Activated CD8-positive, alpha-beta memory T cell treated with anti-CD3 and anti-CD28 coated beads, Interleukin-2, amount 50 U/mL, for 4 hours (primary cell): ENCODE measurements at places on chromosomes 6 and 20.

DNA sequence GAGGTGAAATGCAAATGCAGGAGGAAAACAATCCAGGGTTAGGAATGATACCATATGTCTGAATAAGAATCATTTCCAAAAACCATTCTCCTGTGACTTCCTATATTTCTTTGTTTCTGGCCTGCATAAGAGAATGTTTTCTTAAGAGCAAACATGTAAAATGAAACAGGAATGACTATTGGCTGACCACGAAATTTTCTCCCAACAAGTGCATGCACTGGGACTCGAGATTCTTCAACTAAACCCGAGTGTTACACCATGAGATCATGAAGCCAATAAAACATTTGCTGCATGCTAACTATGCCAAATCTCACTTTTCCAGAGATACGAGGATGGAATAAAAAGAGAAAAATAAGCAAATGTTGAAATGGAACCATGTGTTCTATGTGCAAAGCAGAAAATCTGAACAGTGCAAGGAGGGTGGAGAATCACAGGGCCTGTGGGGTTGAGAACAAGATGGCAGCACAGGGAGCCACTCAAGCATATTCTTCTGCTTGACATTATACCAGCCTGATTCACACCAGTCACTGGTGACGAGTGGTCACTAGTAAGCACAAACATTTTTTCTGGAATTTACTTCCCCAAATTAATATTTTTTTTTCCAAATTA is 212.2 kb upstream of the FOXA2 start:
- no peak for DNase-seq

DNA sequence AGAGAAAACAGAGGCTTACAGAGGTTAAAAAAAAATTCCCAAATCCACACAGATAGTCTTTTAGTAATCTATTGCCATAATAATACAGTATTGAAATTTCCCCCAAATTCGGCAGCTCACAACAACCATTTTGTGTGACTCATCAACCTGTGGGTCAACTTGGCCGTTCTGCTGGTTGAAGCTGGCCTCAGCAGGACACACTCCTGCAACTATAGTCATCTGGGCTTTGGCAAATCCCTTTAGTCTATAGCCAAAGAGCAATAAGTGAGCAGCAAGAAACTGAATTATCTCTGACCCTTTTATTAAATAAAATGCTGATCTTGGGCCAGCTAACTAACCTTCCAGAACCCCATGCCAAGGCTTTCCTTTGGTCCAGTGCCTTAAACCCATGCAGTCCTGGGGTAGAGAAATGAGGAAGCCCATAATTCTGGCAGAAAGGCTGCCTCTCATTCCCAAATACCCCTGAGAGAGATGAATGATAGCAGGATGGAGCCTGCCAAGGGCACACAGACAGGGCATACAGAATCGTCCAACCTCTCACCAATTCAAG is 17.2 kb upstream of the SNAP25 start:
- DNase-seq, result no peak

DNA sequence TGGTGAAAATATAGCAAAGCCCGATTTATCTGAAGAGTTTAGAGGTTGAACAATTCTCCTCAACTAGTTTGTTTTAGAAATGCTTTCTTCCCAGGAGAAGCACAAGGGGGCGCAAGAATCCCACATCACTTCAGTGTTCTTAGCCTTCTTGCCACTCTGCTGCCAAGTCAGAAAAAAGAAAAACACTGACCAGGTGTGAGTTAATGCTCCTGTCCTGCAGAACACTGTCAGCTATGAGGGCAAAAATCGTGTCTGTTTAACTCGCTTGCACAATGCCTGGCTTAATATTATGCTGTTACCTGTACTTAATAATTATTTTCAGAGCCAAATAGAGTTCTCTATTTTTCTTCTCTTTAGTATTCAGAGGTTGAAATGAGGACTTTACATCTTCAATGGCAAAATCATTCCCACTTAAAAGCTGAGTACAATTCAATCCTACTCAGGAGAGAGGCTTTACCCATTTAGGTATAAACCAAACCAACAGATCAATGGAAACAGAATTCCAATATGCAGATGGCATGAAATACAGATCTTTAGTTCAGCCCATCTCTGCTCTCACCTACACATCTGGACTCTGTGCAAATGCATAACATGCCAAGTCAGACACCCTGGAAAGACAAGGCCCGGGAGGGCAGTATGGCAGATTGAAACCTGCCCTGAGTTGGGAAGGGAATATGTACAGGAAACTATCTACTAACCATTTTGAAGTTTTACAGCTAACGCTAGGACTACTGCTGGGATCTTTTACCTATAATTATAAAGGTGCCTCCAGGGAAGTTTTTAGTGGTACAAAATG is 71.4 kb upstream of the TULP1 start:
- peak; percentile 73 for DNase-seq

DNA sequence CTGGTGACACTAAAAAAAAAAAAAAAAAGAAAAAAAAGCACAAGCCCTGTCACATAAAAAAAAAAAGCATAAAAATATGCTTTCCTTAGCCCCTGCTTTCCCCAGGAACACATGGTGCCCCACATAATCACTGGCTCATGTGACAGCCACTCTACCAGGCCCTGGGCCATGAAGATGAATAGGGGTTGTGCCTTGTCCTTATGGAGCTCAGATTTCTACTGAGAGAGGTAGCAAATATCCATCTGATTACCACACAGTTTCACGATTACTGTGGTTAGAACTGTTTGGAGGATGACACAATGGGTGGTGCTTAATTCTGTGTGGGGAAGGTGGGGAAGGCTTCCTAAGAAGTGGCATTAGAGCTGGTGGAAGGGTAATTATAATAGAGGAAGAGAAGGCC is 9.3 kb downstream of the RAET1E start:
- no peak for DNase-seq

GRCh38 chr6:3340358-3340802 is 81.6 kb downstream of the PSMG4 start:
- DNase-seq, result no peak

- no peak for DNase-seq
These were observed 1.5 kb downstream of the WDR27 start for GRCh38 chr6:169700296-169700695.

DNA sequence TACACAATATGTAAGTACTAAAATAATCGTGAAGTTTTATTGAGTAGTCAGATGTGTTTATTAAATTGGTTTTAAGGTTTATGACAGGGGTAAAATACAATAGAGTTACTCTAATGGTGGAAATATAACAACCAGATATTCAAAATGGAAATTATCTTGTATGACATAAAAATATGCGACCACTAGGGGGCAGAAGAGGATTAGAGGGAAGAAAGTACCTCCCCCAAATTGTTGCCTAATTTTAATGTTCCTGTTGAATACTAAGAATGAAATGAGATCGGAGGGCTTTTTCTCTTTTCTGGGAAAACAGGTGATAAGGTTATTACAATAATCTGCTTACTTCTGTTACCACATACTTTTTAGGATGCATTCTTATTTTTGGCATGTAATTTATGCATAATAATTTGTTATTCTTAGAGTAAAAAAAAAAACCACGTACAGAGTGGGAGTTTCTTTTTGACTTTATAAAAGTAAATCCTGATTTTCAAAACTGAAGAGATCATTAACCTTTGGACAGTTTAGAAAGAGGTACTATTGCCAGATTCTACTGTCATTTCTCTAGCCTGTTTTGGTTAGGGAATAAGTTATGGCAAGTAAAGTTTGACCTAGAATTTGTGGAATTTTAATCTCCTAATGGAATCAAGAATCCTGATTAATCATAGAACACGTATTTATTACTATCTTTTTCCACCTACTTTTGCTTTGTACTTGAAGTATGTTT is 159.2 kb downstream of the CD109 start:
- no peak for DNase-seq

DNA sequence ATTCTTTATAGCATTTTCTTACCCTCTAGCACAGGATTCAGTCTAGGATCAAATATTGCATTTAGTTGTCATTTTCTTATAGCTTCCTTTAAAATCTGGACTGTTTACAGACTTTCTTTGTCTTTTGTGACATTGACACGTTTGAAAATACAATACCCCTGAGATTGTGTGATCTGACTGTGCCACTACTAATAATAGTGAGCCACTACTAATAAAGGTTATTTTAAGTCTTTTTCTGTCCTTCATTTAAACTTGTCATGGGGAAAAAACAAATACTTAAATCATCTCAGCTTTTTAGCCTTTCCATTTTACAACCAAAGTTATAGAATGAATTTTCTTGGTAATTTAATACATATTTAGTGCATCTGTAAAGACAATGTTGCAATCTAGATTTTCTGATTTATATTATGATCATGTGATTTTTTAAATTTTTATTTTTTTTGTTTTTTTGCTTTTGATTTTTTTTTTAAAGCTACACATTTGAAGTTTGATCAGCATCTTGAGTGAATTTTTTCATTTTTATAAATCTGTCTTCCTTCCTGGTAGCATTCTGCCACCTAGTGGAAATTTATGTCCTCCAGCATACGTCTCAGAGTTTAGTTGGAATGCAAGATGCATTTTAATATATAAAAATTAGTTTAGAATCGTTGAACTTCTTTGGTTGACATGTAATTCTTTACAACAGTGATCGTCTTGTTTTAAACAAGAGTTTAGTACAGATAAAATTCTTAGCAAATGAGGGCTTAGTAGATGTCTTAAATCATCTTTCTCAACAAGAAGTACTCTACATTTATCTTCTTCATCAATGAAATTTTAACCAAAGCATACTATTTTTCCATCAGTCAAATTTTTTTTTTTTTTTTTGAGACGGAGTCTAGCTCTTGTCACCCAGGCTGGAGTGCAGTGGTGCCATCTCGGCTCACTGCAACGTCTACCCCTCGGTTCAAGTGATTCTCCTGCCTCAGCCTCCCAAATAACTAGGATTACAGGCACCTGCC is 119.4 kb downstream of the NCOA3 start:
- no peak for DNase-seq

DNA sequence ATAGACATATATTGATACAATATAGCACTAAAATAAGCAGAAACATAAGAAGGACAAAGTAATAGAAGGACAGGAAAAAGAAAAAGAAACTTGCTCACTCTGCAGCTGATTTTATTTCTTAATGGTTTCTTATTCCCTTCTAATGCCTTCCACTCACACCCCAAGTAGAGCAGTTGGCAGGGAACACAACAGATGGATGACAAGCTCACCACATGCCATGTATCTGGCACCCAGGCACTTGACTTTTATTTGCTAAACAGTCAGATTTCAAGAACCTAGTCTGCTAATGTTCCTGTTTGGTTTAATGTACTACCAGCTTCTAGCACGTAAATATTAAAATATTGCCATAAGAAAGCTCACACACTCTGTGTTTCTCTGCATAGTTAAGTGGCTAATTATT is 87.1 kb downstream of the COL19A1 start:
- DNase-seq, result no peak

DNA sequence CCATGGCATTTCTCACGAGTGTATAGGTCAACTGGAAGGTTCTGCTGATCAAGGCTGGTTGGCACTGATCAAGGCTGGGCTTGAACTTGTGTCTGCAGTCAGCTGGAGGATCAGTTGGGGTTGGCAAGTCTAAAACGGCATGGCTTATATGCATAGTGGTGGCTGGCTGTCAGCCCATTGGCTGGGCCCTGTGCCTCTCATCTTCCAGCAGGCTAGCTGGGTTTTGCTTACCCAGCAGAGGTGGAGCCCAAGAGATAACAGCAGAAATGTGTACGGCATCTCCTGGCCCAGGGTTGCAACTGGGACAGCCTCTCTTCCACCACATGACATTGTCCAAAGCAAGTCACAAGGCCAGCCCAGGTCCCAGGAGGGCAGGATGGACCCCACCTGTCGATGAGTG is 158.2 kb downstream of the BMP7 start:
- DNase-seq, result no peak

DNA sequence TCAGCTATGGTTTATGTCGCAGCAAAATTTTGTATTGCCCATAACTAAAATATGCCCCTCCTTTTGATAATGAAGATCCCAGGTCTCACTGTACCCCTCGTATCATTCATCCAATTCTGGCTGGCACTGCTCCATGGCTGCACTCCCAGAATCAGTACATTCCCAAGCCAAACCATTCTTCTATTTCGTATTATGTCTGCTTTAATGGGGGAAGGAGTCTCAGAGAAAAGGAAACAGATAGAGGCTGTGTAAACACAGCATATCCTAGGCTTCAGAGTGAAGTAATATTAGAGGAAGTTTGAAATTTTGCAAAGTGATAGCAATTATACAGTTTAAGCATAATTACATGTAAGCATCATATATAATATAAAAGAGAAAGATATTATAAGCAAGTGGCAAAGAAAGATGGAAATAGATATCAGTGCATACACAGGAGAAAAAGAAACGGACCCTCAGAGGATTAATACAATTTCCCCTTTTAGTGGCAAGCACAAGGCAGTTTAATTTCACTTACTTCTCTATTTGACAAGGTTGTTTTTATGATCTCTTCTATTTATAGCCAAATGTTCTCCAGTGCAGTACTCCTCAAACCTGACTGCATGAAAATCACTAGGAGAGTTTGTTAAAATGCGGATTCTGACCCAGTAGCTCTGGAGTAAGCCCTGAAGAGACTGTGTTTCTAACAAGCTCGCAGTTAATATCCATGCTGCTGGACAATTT is 56.5 kb upstream of the TENT5A start:
- DNase-seq, result no peak

DNA sequence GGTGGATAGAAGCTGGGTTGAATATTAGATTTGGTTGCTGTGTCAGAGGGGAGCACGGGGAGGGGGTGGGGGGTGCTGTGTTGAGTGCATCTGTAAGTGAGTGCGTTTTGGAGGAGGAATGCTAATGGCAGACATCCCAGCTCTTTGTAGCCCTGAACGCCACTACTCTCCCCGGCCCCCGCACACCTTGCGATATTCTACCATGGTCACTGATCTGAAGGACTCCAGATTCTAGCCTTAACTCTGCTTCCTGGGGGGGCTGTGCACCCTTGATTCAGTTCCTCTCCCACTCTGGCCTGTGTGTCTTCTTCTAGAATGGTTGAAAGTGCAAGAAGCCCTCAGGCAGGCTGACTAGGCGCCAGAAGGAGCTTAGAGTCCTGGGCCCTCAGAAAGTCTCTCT is 7.1 kb downstream of the GLP1R start:
- DNase-seq, result no peak

GRCh38 chr20:43102394-43102793 is 87.3 kb downstream of the PTPRT start:
- no peak for DNase-seq

GRCh38 chr6:42230345-42231321 is 13.0 kb upstream of the MRPS10 start:
- DNase-seq, result no peak

- no peak for DNase-seq
These were observed 134.6 kb upstream of the SYNDIG1 start for GRCh38 chr20:24334830-24335229.

- DNase-seq, result no peak
These were observed 230.8 kb downstream of the CDH4 start for GRCh38 chr20:61482901-61483300.
